ENCODE measurements at places on chromosomes 12 and 14.

DNA sequence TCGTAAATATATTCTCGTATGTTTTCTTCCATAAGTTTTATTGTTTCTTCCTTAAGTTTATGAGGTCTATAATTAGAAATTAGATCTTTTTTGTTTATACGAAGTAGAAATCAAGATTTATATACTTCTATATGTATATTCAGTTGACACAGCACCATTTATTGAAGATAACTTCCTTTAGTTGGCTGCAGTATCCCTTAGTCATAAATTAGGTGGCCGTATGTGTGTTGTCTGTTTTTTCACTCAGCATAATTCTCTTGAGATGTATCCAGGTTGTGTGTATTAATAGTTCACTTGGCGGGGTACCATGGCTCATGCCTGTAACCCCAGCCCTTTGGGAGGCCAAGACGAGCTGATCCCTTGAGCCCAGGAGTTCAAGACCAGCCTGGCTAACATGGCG, 40.5 kb downstream of the CFAP54 start:
- DNase-seq, result no peak

- DNase-seq, result no peak
Measured at GRCh38 chr14:23354990-23355389, 2.3 kb upstream of the SLC22A17 start.

- no peak for DNase-seq
Measured at GRCh38 chr12:128693771-128694170, 130.0 kb downstream of the SLC15A4 start.

- DNase-seq, result no peak
Measured at GRCh38 chr14:50943943-50944646, at the start of gene PYGL. Gene PYGL (minus strand): TSS chr14:50944483. CDS start chr14:50944403, 80 bp downstream.

- no peak for DNase-seq
Measured at GRCh38 chr12:80321653-80322052, 122.4 kb upstream of the PTPRQ start.

GRCh38 chr12:53231921-53232645, at the start of gene RARG:
Gene RARG (minus strand): TSS chr12:53232209. CDS start chr12:53227545, 4,664 bp downstream.
- DNase-seq, result peak; percentile 71

DNA sequence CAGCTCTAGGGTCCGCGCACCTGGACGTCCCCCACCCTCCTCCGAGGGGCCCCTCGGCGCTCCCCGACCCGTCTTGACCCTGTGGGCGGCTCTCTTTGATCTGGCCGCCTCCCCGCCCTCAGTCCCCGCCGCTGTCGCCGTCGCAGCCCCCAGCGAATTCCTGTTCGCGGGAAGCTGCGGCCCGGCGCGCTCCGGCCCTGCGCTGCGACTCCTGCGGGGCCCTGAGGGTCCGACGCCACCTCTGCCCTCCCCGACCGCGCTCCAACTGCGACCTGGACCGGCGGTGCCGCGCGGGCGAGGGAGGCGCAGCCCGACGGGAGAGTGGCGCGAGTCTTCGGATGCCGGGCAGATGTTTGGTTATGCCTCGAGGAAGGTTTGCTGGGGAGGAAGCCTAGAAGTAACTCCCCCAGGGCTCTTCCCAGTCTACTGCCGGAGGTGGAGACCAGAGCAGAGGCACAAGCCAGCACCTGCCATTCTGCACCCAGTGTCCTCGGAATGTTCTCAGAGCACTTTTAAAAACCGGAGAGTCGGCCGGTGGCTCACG, 440 bp upstream of the ISM2 start:
- DNase-seq, result no peak

GRCh38 chr14:22383515-22384166, 205.4 kb downstream of the DAD1 start:
- DNase-seq, result no peak

DNA sequence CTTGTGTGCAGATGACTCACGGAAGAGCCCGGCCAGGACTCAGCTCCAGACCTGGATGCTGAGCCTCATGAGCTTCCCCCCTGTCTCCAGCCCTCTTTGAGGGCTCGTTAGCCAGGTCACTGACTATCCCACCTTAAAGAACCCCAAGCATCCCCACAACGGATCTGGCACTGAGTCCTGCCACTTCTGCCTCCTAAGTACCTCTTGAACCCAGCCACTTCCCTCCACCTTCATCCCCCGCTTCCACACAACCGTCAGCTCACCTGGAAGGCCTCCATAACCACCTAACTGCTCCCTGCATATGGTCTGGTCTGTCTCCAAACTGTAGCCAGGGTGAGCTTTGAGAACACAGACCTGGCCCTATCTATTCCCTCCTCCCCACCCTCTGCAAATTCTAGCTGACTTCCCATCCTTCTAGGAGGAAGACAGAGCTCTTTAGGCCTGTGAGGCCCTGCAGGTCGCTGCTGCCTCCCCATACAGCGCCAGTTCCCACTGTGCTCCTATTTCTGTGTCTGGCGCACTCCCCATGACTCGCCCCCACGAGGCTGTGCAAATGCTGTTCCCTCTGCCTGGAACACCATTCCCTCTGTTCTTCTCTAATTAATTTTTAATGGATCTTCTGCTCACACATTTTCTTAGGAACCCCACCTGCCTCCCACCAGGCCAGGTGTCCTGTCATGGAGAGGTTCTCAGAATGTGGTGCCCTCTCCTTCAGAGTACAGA, 2.9 kb upstream of the HSP90AA1 start:
- no peak for DNase-seq

GRCh38 chr12:92224685-92225331, 79.2 kb upstream of the BTG1 start:
- DNase-seq, result no peak

All from T-helper 9 cell (primary cell).